M059J (cell line): ENCODE measurements at places on chromosomes 4 and X. TPM values are rescaled to one million over a fixed set of nuclear protein-coding genes. Genes with fewer than 3 reads are reported as not detected.

DNA sequence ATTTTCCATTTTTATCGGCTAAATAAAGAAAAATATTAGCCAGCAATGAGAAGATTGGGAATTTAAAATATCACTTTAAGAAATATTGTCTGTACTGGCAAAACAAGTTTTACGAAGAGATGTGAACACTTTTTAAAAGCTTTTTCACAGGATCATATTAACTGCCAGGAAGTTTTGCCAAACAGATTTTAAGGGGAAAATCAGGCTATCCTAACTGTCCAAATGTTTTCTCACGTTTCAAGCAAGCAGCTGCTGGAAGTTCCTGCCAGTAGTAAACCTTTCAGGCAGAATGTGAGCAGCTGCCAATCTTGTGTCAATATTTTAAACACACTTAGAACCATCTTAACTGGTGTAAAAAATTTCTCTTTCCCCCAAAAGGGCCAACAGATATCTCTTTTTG, 101.1 kb downstream of the ADGRL3 start:
- no peak for DNase-seq

- peak; percentile 41 for DNase-seq
Measured at GRCh38 chr4:48346594-48346993, 5.3 kb downstream of the SLAIN2 start.

DNA sequence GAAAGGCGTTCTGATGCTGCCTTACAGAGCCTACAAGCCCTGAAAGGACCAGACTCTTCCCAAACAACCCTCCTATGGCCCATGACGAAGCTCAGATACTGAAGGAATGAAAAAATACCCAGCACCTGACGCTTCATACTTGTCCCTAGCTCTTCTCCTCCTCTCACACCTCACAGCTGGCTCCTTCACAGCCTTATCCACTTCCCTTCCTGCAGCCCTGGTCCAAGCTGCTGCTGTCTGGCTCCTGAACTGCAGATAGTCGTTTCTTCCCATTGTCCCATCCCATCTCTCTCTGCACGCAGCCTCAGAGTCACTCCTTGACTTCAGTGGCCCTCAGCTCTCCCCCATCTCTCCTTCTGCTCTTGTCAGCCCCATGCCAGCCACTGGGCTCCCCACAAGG, 56.6 kb downstream of the FAM193A start:
- DNase-seq: no peak

GRCh38 chr4:152997771-152998487, 61.8 kb downstream of the FHDC1 start:
- peak; percentile 77 for DNase-seq

DNA sequence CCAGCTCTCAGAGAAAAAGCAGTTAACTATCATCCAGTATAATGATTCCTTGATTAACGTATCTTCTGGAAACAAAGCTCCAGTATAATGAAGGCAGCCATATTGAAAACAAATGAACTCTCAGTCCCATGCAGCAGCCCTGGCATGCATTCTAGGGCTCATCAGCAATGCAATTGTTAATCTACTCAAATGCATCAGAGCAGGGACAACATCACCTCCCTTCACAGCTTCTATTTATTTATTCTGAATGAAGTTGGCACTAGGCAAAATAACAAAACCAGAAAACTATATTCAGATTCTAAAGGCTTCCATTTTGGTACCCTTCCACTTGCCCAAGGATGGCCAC, 11.4 kb downstream of the SH3D19 start:
- no peak for DNase-seq

DNA sequence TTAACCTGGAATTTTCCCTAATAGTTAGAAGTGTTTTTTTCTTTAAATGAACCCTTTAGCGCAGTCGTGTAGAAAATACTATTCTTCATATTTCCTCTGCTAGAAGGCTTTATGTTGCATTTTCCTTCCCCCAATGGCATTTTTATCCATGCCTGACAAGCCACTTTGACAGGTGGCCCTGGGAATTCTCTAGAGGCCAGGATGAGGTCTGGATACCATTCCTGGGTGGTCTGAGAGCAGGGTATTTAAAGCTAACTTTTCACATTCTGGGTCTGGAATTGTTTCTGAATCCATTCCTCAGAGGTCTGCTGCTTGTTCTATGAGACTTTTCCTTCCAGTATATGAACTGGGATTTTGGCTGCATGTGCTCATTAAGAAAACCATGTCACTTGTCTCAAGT, 31.2 kb upstream of the PDGFRA start:
- no peak for DNase-seq

DNA sequence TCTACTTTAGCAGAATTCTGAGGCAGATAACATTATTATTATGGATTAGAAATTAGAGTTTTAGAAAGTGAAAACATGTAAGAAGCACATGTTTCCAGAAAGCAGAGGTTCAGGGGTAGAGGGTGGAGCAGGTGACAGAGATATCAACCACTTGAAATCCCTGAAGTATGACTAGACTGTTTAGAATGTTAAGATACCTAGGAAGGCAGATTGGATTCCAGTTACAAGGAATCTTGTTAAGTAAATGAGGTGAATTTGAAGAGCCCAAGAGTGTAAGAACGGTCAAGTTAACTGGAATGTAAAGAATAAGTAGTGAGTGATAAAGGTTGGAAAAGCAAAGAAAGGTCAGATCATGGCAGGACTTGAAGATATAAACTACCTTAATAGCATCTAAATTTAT, 37.6 kb downstream of the ARSJ start:
- DNase-seq: no peak

GRCh38 chr4:58809948-58810347, 1699.8 kb upstream of the IGFBP7 start:
- DNase-seq: no peak

DNA sequence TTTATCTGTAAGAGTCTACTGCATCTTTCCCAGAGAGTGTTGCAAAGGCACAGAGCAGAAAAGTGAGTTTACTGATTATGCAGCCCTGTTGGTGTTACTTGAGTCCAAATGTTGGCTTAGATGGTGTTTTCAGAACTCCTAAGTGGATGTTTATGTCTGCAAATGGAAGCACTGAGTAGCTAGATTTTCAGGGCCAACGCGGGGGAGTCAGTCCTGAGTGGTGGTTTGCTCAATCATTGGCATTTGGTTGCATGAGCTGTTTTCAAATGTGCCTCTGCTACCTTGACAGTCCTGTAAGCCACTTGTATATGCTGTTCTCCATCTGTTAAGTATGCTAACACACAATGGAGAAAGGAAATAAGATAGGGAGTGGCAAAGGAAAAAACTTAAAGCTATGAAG, 45.4 kb downstream of the MAMLD1 start:
- no peak for DNase-seq

GRCh38 chr4:2797545-2798305, 4.8 kb downstream of the SH3BP2 start:
- DNase-seq: no peak

- DNase-seq: no peak
Measured at GRCh38 chr4:7722766-7723387, 216.8 kb downstream of the AFAP1 start.

DNA sequence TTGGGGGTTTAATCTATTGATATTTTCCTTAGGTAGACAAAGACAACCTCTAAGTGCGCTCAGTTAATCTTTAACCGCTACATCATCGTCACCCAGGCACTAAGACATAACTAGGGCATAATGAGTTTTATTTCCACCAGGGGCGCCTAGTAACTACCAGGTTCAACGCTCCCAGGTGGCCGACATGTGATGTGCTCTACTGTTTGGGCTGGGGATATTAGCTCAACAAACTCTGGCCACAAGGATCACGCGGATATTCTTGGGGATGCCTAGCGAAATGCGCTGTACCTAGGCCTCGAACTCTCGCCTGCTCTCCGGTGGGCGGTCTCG, 915 bp upstream of the RAB33B start:
- peak; percentile 75 for DNase-seq

GRCh38 chrX:6545712-6546111, 10.8 kb upstream of the VCX3A start:
- DNase-seq: no peak

DNA sequence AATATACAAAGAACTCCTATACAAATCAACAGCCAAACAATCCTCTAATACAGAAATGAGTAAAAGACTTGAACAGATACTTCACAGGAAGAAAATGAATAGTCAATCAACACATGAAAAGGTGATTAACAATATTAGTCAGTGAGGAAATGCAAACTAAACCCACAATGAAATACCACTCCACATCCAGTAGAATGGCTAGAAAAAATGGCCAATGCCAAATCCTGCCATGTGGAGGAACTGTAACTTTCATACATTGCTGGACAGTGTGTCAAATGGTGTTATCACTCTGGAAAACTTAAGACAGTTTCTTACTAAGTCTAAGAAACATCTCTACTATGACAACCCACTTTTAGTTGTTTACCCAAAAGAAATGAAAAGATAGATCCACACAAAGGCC, 59.5 kb downstream of the NSG1 start:
- peak; percentile 18 for DNase-seq

GRCh38 chr4:11735651-11736050, 307.0 kb upstream of the HS3ST1 start:
- no peak for DNase-seq

DNA sequence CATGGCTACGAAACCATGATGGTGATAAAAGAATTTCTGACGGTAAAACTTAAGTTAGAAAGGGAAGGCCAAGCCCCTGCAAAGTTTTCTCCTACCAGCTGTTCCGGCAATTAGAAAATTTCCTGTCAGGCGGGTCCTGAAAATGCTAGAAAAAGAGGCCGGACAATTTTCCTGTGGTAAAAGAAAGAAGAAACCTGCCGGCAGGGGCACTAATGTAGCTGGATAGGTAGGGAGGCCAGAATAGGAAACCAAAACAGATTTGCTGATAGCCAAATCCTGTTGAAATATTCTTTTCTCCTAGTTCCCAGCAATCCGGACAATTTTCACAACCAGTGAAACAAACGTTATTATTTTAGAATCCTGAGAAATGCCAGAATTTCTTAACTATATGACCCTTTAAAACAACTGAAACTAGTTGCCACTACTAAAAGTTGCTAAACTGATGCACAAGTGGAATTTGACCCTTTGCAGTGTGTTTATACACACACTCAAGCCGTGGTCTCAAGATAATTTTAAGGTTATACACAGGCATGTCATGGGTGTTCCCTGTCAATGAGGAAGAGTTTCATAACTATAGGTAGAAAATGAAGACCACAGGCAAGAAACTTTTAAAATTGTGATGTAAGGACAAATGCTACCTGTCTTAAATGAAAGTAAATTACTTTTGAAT, 47.7 kb downstream of the RPS6KA3 start:
- no peak for DNase-seq

DNA sequence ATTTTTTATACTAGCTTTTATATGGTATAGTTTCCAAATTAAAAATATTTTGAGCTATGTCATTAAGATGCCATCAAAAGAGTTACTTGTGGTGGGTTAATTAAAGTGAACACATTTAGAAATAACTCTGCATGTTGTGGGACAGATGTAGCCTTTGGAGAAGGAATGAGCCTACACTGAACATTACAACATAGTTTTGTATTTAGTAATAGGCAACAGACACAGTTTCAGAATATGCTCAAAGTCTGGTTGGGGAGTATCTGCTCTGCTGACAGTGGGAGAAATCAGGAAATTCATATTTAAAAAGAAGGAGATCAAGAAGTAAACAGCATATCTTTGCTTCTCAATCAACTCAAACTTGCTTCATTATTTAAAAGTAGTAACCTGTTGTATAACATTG, 23.7 kb downstream of the EMCN start:
- DNase-seq: no peak

DNA sequence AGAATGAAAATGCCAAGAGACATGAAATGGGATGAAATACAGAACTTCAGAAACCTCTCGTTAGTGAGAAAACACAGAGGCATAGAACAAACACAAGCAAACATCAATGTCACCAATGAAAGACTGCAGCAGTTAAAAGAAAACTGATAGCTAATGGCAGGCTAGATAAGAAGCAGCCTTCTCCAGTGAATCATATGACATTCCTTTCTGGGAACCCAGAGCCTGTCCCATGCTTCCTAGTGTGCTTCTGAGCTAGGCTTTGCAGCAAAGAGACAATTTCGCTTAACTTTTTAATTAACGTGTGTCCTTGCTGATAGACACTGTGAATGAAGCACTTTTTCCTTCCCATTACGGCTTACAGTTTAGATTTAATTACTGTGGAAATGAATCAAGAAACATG, 444.6 kb downstream of the IL15 start:
- DNase-seq: no peak

- DNase-seq: no peak
Measured at GRCh38 chr4:36255577-36255976, 11.3 kb upstream of the ARAP2 start.

- DNase-seq: no peak
Measured at GRCh38 chr4:78862314-78862737, 76.9 kb downstream of the PAQR3 start.

JADE1 gene
- 9.1 and 10.6 TPM in 2 replicates for total RNA-seq

SPIN2B gene
- total RNA-seq: 12.0 and 15.3 TPM in 2 replicates

ANKRD17 gene
- 27.8 and 32.8 TPM in 2 replicates for total RNA-seq

PPEF1 gene
- total RNA-seq: not detected in 2 replicates

TMSB15C gene
- 3.5 and 7.8 TPM in 2 replicates for total RNA-seq

MED12 gene
- total RNA-seq: 19.6 and 42.5 TPM in 2 replicates

PDK3 gene
- 15.3 and 18.5 TPM in 2 replicates for total RNA-seq

ADGRG4 gene
- 0.02 TPM in 1 of 2 replicates, not detected in the other for total RNA-seq

FAM9C gene
- not detected in 2 replicates for total RNA-seq

PHEX gene
- total RNA-seq: 0.12 and 0.37 TPM in 2 replicates

MAGEA2 gene
- 0.94 and 1.7 TPM in 2 replicates for total RNA-seq

NLGN4X gene
- total RNA-seq: 0.02 and 0.15 TPM in 2 replicates

FAM9B gene
- total RNA-seq: not detected in 2 replicates

PDZD11 gene
- total RNA-seq: 220 and 248 TPM in 2 replicates
